ENCODE measurements at places on chromosomes 13 and 19.

- peak; percentile 72 for DNase-seq
Observed at GRCh38 chr19:29967623-29968022, 25.6 kb downstream of the URI1 start.

GRCh38 chr19:47821460-47822020 is at the start of gene CRX:
CRX (plus strand) TSS chr19:47821937; CDS start chr19:47834444, 12,507 bp downstream.
- no peak for DNase-seq

GRCh38 chr19:48879025-48879637 is 6.9 kb downstream of the PPP1R15A start:
- no peak for DNase-seq

DNA sequence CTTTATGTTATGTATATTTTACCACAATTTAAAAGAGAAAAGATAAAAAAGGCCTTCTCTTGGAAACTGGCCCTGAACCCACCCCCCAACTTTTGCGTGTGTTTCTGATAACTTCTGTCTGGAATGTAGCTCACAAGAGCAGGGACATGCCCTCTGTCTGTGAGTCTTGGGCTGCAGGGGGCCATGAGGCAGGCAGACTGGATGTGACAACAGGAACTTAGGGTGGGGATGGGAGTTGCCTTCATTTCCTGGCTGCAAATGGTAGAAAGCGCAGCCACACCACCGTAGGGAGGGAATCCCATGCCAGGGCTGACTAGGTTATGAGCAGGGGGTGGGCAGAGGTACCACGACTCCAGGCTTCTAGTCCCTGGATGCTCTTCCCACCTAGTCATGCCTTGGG is 21.9 kb downstream of the CILP2 start:
- DNase-seq: no peak

- peak; percentile 21 for DNase-seq
Observed at GRCh38 chr19:39157275-39157996, 31.9 kb downstream of the PAK4 start.

- DNase-seq: no peak
Observed at GRCh38 chr19:10364644-10365043, 15.7 kb downstream of the TYK2 start.

DNA sequence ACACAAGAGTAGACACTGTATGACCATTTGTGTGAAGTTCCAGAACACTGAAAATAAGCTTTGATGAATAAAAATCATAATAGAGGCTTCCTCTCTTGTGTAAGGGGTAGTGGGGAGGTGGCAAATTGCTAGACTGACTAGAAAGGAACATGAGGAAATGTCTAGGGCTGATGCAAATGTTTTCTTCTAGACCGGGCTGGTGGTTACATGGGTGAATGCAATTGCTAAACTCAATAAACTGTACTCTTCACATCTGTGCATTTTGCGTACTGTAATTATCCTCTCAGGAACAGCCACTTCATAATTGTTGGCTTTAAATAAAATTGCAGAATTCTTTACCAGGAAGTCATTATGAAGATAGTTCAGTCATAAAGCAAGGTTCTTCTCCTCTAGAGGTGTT is 5.2 kb upstream of the KBTBD7 start:
- no peak for DNase-seq

- no peak for DNase-seq
Observed at GRCh38 chr19:45777395-45777961, 4.8 kb downstream of the DMPK start.

- DNase-seq: peak; percentile 65
Observed at GRCh38 chr13:114230117-114230516, 4.6 kb upstream of the CDC16 start.

DNA sequence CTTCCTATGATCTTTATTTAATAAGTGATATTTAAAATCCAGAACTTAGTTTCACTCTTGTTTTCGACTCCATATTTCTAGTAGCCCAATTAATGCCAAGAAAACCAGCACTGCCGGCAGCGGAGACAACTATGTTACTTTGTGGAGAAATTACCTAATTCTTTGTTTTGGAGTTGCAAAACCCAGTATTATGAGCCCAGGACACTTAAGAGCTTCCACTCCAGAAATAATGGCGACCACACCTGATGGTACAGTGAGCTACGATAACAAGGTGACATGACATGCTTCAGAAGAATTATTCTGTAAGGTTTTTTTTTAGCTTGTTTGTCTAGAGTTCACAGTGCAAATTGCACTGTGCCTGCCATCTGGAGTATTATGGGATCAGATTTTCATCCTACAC is 136.4 kb downstream of the ZAR1L start:
- no peak for DNase-seq

- no peak for DNase-seq
Observed at GRCh38 chr19:41689993-41690800, 2.1 kb upstream of the CEACAM7 start.

- peak; percentile 53 for DNase-seq
Observed at GRCh38 chr19:48806818-48807589, 3.8 kb downstream of the BCAT2 start.

Measured in fibroblast of mammary gland (primary cell).